CD4-positive, CD25-positive, alpha-beta regulatory T cell (primary cell): ENCODE measurements at places on chromosomes 2 and 18. TPM values are rescaled to one million over a fixed set of nuclear protein-coding genes. Genes with fewer than 3 reads are reported as not detected.

Gene ARHGEF33
- polyA plus RNA-seq, result not detected

GRCh38 chr2:179571252-179571651, 290.2 kb downstream of the ZNF385B start:
- no peaks in the 10 kb centered on the region for H3K4me1 ChIP-seq
- no peak overlapping the region for H3K4me3 ChIP-seq
- DNase-seq, result no peak

DNA sequence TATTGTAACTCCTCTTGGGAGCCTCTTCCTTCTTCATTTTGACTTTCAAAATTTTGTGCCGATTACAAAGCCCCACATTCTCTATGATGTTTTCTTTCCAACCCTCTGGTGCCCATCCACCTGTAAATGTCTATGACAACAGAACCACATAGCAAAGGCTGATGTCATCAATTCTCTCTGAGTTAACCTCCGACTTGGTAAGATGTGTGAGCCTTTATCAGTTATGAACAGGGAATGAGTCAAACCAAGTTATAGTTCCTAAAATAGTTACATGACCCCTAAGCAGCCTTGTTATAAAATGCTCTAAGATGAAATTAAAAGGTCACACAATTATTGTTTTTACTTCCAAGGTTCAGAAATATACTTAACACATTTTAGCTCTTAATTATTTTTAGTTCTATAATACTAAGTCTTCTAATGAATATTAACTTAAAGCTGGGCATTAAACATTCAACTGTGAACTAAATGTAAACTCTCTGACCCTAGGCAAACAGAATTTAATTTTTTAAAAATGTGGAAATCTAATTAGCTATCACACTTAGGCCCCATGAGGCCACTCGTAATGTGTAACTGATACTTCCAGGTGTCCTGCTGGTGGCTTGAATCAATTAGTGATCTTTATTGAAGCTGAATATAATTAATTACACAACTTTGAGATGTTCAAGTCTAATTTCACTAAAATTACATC, 102.3 kb upstream of the CYRIA start:
- no peaks in the 10 kb centered on the region for H3K27me3 ChIP-seq
- H3K36me3 ChIP-seq, result no peaks in the 10 kb centered on the region
- DNase-seq, result no peak

DNA sequence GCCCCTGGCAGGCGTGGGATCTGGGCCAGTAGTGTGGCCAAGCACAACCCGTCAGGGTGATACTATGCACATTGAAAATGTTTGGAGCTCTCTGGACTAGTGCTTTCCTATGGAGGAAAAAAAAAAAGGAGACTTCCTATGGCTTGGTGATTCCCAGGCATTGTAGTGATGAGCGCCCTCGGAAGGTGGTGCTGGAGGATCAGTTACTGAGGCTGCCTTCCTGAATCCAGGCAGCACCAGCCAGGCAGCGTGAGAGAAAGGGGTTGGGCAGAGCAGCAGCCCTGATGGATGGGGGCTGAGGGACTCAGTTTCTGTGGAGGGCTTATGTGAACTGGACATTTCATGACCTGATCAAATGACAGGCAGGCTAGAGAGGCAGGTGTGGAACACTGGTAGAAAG, 70.9 kb downstream of the CHRNA1 start:
- no peak for DNase-seq
- H3K27me3 ChIP-seq, result no peaks in the 10 kb centered on the region
- no peaks in the 10 kb centered on the region for H3K4me1 ChIP-seq
- H3K4me3 ChIP-seq, result no peak overlapping the region

DNA sequence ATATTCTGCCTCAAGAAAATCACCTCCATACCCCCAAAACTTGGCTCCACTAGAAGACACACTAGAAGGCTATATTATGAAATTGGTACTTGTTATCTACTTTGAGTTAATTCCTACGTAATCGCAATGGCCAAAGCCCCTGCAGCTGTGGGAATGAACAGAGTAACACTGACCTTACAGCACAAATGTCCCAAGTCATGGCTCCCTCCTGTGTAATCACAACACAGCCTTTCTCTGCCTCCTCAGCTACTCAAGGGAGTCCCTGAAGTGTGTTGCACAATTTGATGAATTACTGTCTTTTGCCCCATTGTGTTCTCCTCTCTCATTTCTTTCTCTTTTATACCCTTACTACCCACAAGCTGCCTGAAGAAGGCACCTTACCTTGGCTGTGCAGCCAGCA, 375.2 kb downstream of the ARHGAP15 start:
- no peak for DNase-seq
- H3K4me3 ChIP-seq, result no peak overlapping the region
- no peaks in the 10 kb centered on the region for H3K4me1 ChIP-seq
- no peak overlapping the region for H3K27ac ChIP-seq
- no peaks in the 10 kb centered on the region for H3K27me3 ChIP-seq
